ENCODE measurements at places on chromosomes 1 and 21.

DNA sequence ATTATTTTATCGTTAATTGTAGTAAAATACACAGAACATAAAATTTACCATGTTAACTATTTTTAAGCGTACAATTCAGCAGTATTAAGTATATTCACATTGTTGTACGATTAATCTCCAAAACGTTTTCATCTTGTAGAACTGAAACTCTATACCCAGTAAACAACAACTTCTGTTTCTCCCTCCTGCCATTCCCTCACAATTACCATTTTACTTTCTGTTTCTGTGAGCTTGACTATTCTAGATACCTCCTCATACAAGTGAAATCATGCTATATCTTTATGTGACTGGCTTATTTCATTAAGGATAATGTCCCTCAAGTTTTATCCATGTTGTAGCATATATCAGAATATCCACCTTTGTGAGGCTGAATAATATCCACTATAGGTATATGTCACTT, 156.8 kb downstream of the ST6GALNAC3 start:
- DNase-seq, result no peak

GRCh38 chr1:91569411-91570119, 68.9 kb downstream of the CDC7 start:
- DNase-seq, result no peak

DNA sequence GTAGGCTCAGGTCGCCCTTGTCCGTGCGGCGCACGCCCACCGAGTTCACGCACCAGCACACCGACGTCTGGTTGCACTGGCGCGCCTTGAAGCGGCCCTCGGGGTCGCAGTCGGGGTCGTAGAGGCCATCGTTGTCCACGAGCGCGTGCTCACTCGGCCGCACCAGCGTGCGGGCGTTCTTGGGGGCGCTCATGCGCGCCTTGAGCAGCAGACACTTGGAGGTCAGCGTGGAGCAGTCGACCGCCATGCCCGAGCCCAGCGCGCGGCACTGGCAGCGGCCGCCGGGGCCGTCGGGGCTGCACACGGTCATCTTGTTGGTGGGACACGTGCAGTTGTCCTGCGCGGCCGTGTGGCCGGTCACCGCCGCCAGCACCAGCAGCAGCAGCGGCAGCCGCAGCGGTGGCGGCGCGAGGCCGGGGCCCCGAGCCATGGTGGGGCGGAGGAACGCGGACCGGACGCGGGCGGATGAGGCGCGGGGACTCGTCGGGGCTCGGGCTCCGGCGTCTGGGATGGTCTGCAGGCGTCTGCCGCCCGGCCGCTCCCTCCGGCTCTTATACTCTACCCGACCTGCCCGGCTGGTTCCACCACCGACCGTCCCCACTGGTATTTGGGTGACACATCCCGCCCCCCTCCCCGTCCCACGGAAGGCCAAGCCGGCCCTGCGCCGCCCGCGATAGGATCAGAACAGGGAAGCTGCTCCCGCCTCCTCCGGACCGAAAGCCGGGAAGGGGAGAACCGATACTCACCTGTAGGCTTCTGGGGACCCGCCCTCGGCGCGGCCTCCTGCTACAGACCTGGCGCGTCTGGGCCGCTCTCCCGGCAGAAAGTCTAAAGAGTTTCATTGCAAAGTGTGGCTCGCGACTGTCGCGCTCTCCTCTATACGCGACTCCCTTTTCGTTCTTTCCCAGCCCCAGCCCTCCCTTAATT, at the start of gene TACSTD2:
Gene TACSTD2, minus strand, starts transcription at position 526 of the 927 bp plus-strand sequence. Its CDS starts 96 bp downstream, at position 430.
- no peak for DNase-seq

DNA sequence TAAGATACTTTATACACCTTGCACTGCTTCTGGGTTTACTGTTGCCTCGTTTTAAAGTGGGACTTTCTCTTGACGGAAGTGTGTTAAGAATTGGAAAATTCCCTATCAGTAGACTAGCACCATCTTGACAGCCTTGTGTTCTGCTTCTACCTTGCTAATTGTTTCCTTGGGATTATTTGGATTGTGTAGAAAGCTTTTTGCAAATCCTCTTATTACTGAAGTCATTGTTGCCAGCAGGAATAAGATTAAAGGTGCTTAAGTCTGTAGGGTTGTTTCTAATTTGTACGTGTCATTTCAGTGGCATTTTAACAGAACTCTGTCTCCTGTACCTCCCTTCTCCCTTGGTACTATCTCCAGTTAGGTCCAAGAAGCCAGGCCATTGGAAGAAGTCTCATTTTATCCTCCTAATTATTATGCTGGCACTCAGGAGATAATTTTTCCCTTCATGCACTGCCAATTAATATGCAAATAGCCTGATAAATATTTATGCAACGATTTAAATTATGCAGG, 107.7 kb downstream of the POU2F1 start:
- no peak for DNase-seq

- no peak for DNase-seq
Measured at GRCh38 chr1:168261390-168261789, 19.3 kb upstream of the TBX19 start.

GRCh38 chr21:33732038-33732437, 89.7 kb downstream of the ITSN1 start:
- no peak for DNase-seq

DNA sequence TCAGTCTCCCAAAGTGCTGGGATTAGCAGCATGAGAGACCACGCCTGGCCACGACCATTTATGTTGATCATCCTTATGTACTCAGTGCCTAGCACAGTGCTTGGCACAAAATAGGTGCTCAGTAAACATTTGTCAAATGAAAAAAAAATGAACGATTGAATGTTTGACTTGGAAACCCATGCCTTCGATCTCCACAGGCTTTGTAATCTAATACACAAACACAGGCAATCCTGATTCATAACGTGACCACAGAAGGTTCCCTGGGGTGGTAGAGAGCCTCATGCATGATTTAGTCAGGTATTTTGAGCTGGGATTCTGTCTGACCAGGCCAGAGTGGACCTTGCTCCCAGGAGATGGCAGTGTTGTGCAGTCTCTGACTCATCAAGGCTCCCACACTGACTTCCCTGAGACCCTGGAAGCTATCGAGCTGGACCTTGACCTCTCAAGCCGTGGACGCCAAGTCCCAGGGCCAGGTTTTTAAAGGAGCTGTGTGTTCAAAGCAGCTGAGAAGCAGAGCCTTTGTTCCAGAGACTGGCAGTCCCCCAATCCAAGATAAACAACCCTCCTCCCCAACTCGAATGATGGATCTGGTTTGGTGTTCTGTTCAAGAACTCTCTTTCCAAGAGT, 81.1 kb downstream of the PGM1 start:
- no peak for DNase-seq

GRCh38 chr1:154436433-154436832, 31.3 kb downstream of the IL6R start:
- DNase-seq, result no peak

DNA sequence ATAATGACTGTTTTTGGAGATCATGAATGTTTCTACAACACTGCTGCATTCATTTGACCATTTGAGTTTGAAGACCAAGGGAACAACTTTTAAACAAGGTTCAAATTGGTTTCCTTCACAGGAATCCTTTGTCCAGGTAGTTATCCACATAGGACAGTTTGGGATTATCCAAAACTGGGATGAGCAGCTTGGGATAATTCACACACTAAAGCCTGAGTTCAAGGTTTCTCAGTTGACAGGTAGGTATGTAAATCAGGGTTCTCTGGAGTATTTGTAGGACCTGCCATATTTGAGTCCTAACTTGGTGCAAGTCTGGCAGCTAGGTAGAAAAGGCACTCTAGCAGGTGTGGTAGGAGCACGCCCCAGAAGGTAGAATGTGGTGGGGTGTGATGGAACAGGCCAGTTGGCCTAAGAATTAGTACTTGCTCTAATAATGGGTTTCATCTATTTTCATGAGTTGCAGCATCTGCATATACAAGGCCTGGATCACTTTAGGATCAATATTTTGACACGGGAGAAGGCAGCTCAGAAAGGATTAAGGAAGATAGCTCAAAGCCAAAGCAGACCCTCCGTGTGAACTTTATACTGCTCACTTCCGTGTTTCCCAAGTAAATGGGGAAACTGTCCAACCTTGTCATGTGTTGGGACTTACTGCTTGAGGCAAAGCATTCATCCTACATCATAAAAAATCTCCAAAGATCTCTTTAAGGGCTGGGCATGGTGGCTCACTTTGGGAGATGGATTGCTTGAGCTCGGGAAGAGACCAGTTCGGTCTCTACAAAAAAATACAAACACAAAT, 14.1 kb upstream of the RAB42 start:
- no peak for DNase-seq

- DNase-seq, result no peak
Measured at GRCh38 chr1:182968151-182968741, 15.3 kb upstream of the SHCBP1L start.

- DNase-seq, result no peak
Measured at GRCh38 chr1:43881415-43881814, 52.2 kb upstream of the ARTN start.

- no peak for DNase-seq
Measured at GRCh38 chr1:115679141-115679611, 37.4 kb downstream of the VANGL1 start.

- no peak for DNase-seq
Measured at GRCh38 chr1:25804244-25804963, 4.4 kb downstream of the SELENON start.

Data from activated CD4-positive, alpha-beta T cell treated with anti-CD3 and anti-CD28 coated beads, Interleukin-2, amount 50 U/mL, for 24 hours (primary cell).